ENCODE measurements at places on chromosomes 2 and 18. TPM values are rescaled to one million over a fixed set of nuclear protein-coding genes. Genes with fewer than 3 reads are reported as not detected.

KCNG2 gene
- total RNA-seq, result not detected

TRIM54 gene
- total RNA-seq, result not detected

LDAH gene
- total RNA-seq, result 42.1 TPM

AGXT gene
- total RNA-seq, result not detected

TEX261 gene
- 46.9 TPM for total RNA-seq

C2orf78 gene
- not detected for total RNA-seq

FEV gene
- not detected for total RNA-seq

FZD7 gene
- 56.4 TPM for total RNA-seq

DNA sequence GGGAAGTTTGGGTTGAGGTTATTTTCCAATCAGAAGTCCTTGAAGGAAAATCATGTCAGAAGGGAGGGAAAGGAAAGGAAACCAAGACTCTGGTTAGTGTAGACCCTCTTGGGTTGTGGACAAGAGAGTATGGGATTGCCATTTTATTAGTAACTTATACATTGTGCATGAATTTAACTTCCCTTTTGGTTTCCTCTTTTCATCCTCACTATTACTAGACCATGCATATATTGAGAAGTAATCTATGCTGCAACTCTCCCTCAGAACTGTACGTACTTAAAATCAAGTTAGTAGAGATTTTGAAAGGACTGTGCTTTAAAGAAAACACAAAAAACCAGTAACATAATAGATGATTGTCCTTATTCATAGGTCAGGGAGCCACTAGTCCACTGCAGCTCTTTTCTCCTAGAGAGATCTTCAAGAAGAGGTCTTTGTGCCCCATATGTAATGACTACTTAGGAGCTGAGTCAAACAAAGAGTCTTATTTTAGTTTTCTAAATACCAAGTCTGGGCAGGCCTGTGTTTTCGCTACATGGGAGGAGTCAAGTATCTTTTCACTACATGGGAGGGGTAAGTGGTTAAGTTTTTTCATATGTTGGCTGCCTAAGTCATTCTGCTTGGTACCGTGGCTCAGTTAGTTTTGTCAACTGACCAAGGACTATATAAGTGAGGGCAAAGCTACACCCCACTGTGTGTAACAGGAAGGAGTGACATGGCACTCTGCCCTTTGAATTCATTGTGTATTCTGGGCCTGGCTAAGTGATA is 25.2 kb upstream of the FAM117B start:
- peak; percentile 45 for DNase-seq

DNA sequence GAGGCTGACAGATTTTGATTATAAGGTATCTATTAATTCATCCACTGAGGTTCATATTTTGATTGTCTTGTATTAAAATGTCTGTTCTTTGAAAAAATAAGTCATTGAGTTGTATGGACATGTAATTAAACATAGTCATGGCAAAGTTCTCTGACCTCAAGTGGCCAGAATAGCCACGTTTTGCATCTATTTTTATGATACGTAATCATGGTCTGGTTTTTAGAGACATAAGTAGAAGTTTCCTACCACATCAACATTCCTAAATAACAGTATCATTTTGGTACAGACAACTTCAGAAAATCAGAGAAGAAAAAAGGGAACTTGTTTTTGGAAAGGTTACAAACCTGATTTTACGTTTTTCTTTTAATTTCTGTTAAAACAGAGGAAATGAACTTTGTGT is 47.6 kb downstream of the COL5A2 start:
- DNase-seq, result no peak

DNA sequence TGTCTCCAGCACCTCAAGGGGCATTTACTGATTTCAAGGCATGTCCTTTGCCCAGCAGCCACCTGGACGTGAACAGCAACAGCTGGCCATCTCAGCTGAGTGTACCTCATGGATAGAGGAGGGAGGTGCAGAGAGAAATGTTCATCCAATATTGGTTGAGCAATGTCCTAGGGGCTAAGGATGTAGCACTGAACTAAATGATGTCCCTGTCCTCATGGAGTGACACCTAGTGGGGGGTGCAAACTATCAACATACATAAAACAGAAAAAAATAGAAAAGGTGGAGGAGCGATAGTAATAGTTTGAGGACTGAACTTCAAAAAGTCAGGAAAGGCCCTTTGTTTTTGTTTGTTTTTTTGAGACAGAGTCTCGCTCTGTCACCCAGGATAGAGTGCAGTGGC is 4.8 kb upstream of the UGGT1 start:
- no peak for DNase-seq

- peak; percentile 39 for DNase-seq
Observed at GRCh38 chr2:207182911-207183310, 17.2 kb upstream of the KLF7 start.

GRCh38 chr2:47422560-47422959 is 19.6 kb downstream of the MSH2 start:
- peak; percentile 58 for DNase-seq

DNA sequence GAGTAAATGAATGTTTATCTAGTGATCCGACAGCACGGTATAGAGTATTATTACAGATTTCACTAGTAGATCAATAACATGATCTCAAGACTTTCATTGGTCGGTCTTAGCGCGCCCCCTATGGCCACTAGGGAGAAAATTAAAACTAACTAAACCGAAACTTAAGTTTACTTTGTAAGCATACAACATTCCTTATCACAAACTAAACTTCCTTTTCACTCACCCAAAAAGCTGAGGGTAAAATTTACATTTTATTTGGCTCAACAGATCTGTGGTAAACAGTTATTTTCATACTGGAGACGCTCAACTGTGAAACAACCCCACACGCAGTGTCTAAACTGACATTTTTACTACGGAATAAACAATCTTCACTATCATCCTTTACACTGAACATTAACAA is 215.6 kb upstream of the MAP2 start:
- DNase-seq, result peak; percentile 39

DNA sequence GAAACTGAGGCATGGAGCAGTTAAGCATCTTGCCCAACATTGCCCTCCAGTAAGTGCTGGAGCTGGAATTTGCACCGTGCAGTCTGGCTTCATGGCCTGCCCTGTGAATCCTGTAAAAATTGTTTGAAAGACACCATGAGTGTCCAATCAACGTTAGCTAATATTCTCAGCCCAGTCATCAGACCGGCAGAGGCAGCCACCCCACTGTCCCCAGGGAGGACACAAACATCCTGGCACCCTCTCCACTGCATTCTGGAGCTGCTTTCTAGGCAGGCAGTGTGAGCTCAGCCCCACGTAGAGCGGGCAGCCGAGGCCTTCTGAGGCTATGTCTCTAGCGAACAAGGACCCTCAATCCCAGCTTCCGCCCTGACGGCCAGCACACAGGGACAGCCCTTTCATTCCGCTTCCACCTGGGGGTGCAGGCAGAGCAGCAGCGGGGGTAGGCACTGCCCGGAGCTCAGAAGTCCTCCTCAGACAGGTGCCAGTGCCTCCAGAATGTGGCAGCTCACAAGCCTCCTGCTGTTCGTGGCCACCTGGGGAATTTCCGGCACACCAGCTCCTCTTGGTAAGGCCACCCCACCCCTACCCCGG is 1.3 kb downstream of the PROC start:
- DNase-seq, result no peak

GRCh38 chr2:79715338-79715737 is 202.5 kb downstream of the CTNNA2 start:
- DNase-seq, result no peak

DNA sequence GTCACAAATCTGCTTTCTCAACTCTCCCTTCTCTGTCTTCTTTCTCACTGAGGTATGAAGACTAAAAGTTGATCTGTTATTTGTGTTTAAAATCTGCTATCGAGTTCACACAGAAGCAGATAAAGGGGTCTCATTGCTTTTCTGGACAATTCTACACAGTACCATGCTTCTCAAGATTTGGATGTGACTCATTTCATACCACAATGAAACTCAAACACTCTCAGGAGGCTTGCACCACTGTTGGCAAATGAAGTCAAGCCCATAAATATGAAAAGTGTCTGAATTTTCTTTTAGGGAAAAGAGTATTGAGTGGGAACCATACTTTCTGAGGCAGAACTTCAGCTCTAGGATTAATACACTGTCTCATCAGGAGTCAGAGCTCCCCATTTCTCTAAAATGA is 274.6 kb upstream of the CYRIA start:
- DNase-seq, result no peak

DNA sequence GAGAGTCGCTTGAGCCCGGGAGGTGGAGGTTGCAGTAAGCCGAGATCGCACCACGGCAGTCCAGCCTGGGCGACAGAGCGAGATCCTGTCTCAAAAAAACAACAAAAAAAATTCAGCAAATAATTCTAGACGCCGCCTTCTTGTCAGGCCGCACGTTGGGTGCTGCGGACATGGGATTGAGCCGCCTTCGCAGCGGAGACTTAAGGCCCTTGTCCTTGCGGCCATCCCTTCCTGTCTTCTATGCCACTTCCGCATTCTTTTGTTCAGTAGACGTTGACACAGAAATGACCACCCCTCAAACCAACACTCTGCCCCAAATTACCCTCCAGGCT is 15.8 kb downstream of the PTPN18 start:
- peak; percentile 65 for DNase-seq

- no peak for DNase-seq
Observed at GRCh38 chr2:239689985-239690384, 289.2 kb upstream of the HDAC4 start.

- no peak for DNase-seq
Observed at GRCh38 chr2:173607606-173608311, 253.1 kb downstream of the CDCA7 start.

DNA sequence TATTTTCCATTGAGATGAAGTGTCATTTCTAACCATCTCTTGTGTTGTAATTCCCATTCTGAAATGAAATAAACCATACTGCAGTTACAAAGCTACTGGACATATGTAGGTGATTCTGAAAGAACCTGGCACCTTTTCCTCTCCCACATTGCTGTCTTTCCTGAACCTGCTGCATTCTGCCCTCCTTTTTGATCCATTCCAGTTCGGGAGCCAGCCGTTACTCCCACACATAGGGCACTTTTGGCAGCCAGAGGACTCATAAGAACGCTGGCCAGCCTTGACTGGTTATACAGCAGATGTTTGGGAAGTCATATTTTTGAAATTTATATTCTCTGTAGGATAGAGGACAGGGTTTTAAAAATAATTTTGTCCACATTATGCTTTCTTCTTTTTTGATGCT is 369.8 kb upstream of the CDH7 start:
- no peak for DNase-seq

GRCh38 chr2:218265626-218266025 is 4.3 kb downstream of the AAMP start:
- DNase-seq, result no peak

DNA sequence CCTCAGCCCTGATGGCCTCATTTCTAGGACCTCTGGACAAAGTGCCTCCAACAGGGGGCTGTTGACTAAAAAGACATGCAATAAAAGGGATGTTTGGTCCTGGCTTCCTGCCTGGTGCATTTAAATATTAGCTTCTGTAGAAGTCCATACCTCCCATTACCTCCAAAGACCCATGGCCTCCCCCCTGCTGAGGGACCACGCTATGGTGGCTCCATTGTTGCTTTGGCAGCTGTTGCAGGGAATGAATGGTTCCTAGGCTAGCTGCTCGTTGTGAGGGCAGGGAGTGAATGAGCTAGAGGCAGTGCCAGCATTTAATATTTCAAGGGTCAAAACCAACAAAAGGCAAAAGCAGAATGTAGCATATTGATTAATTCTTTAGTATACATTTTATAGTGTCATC is 285.9 kb downstream of the SLC8A1 start:
- no peak for DNase-seq
